ENCODE measurements at places on chromosomes 1 and 21.

GRCh38 chr1:215793180-215793579 is 226.1 kb downstream of the KCTD3 start:
- DNase-seq: no peak

- no peak for DNase-seq
Measured at GRCh38 chr21:25501996-25502665, 105.2 kb downstream of the MRPL39 start.

- no peak for DNase-seq
Measured at GRCh38 chr1:235069577-235070563, 58.8 kb downstream of the TOMM20 start.

DNA sequence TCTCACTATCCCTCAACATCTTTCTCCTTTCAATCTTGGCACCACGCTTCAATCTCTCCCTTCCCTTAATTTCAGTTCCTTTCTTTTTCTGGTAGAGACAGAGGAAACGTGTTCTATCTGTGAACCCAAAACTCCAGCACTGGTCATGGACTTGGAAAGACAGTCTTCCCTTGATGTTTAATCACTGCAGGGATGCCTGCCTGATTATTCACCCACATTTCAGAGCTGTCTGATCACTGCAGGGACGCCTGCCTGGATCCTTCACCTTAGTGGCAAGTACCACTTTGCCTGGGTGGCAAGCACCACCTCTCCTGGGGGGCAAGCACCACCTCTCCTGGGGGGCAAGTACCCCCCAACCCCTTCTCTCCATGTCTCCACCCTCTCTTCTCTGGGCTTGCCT is 27.8 kb downstream of the SELL start:
- DNase-seq: no peak

DNA sequence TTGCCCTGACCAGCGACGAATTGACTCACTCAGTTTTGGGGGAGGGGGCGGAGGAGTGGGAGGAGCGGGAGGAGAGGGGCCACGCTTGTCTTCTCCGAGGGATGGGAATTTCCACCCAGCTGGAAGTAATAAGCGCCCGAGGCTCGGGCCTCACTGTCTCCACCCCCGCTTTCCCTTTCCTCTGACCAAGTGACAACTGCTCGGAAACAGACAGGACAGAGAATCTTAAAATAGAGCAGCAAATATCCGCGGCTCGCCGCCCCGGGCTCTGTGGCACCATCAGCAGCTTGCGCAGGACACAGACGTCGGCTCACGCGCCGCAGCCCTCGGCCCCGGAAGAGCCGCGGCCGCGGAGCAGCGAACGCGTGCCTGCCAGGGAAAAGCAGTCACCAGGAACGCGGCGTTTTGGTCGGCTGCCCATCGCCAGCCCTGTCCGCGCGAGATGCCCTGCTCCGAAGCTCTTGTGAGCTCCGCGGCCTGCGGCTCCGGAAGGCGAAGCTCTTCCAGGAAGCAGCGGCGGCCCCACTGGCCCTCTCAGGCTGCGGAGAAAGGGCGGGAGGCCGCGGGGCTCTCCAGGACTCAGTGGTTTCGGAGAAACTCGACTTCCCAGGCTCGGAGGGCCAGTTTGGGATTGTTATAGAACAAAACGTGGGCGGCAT is 10.7 kb upstream of the RGS16 start:
- DNase-seq: peak; percentile 14

- no peak for DNase-seq
Measured at GRCh38 chr1:212819726-212820125, 27.7 kb downstream of the SPATA45 start.

- DNase-seq: no peak
Measured at GRCh38 chr1:239717097-239717917, 330.9 kb downstream of the CHRM3 start.

DNA sequence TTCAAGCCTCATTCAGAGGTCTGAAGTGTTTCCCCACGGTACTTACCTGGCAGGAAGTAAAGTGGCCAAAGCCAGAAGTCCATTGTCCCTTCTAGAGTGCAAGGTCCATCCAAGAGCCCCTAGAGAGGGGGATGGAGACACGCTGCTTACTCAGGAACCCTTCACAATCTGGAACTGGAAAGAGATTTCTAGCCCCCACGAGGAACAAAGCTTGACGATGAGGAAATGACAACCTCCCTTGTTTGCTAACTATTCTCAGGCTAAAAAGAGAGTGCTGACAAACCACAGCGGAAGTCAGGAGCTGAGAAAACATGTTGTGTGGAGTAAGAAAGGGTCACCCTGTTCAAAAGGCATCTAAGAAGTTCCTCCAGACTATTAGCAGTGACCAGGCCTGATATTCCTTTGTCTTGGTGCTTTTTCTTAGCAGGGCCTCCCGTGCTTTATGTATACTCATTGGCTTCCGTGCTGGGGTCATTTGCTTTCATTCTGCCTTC is at the start of gene FCMR:
Gene FCMR (minus strand): TSS at position 170 of the 494 bp plus-strand sequence. CDS start 87 bp downstream, at position 83.
- DNase-seq: no peak

DNA sequence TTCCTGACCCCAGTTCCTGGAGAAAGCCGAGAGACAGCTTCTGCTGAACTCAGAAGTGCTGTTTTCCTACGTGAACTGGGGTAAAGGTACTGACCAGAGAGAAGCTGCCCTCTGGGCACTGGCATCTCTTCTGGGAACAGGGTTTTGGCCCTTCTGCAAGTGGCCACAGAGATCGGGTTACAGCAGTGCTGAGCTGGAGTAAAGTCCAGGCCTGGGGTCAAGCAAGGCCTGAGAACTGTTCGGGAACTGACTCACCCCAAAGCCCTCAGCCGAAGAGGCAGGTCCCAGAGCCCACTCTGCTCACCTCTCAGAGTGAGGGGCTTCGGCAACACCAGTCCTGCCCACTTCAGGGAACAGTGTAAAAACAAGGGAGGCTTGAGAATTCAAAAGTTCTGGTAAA is 177.2 kb upstream of the RUNX1 start:
- no peak for DNase-seq

DNA sequence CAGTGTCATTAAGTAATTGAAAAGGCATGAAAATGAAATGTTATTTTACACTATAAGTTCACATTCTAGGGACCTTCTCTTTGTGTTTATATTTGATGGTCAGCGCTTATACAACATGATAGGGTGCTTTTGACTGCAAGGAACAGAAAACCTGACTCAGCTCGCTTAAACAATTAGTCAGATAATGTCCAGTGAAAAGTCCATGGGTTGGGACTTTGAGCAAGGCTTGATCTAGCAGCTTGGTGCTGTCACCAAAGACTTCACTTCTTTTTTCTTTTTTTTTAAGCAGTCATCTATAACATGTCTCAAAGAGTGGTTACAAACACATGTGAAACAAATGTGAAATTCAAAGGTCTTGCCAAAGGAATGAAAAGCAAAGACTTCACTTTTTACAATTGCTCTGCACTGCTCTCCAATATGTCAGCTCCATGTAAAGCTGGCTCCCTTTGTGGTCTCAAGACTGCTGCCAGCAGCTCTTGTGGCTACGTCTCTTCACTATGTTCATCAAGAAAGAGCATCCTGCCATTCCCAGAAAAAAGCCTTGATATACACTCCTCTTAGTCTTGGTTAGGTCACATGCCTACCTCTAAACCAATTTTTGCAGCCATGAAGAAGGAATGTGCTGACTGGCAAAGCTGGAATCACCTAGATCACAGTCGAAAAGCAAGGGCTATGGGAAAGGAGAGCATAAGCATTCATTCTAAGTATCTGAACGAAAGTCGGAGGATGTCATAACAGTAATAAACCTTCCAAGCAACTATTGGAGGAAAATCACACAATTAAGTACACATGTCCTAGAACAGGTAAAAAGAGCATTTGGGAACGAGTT is 15.2 kb downstream of the F3 start:
- DNase-seq: no peak

DNA sequence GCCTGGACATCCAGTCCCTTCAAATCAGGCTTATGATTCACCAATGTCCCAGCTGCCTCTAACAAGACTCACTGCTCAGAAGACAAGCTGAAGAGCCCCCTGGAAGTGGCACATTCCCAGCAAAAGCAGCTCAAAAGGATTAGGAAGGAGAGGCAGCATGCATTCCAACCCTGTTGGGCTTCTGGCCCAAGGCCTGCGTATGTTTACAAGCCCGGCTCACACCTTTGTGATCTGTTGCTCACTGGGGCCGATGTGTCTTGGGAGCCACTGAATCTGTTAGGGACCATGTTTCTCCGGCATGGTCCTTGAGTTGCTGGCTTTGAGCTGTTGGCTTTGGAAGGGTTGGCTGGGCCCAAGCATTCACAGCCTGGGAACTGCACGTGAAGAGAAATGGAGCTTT is 81.2 kb upstream of the C1orf174 start:
- no peak for DNase-seq

- no peak for DNase-seq
Measured at GRCh38 chr1:117077267-117077666, 17.1 kb downstream of the TTF2 start.

- DNase-seq: no peak
Measured at GRCh38 chr1:214107322-214108096, 119.7 kb downstream of the PROX1 start.

DNA sequence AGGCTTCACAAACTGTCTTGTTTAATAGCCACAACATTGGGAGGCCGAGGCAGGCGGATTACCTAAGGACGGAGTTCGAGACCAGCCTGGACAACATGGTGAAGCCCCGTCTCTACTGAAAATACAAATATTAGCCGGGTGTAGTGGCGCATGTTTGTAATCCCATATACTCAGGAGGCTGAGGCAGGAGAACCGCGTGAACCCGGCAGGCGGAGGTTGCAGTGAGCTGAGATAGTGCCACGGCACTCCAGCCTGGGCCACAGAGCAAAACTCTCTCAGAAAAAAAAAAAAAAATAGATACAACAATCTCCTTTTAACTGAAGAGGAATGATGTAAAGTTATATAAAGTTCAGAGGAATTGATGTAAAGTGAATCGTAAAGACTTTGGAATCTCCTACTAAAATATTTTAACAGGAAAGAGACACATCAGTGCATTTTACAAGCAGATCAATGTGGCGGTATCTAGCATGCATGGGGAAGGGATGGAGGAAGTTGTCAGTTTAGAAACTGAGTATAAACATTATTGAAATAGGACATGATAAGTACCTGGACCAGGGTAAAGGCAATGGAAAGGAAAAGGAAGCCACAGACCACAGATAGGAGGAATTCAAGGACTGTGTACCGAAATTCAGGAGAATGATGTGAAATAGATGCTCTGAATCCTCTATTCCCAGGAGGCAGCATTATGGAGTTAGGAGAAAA is 41.5 kb downstream of the PTPRC start:
- no peak for DNase-seq

GRCh38 chr1:44276901-44277300 is 63.6 kb downstream of the DMAP1 start:
- no peak for DNase-seq

Measured in stimulated activated CD8-positive, alpha-beta memory T cell treated with anti-CD3 and anti-CD28 coated beads, Interleukin-7, amount 100 ng/mL, for 1 hour (primary cell).